Camera-type eye (tissue), 1 donor: ENCODE measurements at places on chromosomes 12 and 14. TPM values are rescaled to one million over a fixed set of nuclear protein-coding genes. Genes with fewer than 3 reads are reported as not detected.

The EML1 gene
- 187 TPM for total RNA-seq

The KRT6C gene
- total RNA-seq: not detected

The SLCO1A2 gene
- total RNA-seq: 0.05 TPM

The SIVA1 gene
- total RNA-seq: 125 TPM

The TMEM260 gene
- total RNA-seq: 40.3 TPM

The SLC10A1 gene
- total RNA-seq: not detected

The TAS2R10 gene
- 5.8 TPM for total RNA-seq

The IRAK3 gene
- 12.0 TPM for total RNA-seq
